ENCODE measurements at places on chromosomes 5 and 9. TPM values are rescaled to one million over a fixed set of nuclear protein-coding genes. Genes with fewer than 3 reads are reported as not detected.

The PTPRD gene
- 128 TPM for total RNA-seq

DNA sequence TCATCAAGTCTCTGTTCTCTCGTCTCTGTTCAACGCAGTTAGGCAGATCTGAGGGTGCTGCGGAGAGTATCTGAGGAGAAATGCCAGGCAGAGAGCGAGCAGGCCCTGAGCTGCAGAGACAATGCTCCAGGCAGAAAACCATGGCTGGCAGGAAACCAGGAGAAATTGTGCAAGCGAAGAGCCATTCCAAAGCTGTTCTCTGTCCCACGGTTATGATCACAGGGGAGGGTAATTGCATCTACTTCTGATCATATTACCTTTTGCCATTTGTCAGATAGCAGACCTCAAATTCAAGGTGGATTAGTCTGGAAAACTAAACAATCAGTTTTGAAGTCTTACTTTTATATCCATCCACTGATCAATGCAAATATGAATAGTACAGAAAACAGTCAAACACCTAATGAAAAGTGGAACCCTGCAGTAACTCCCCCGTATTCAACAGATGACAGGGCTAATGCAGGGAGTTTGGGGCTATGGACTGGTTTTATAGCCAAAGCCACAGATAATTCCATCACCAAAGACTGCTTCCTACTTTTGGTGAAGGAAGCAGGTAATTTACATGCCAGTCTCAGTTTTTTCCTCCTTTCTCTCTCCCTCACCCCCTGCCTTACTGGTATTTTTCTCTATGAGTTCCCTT, 228.0 kb downstream of the DCP2 start:
- no peak for DNase-seq

DNA sequence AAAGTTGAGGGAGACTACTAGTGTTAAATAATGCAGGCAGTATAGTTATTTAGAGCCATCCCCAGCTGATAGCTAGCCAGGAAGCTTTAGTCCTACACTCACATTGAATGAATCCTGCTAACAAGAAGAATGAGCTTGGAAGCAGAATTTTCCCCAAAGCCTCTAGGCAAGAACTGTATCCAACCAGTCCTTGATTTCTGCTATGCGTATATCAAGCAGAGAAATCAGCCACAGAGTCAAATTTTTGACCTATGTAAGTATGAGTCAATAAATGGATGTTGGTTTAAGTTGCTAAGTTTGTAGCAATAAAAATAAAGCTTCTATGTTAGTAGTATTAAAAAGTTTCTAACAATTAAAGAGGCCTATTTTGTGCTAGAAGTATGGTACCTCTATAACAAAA, 672.1 kb upstream of the CHD1 start:
- no peak for DNase-seq

GRCh38 chr9:374736-375135, 160.1 kb downstream of the DOCK8 start:
- no peak for DNase-seq

DNA sequence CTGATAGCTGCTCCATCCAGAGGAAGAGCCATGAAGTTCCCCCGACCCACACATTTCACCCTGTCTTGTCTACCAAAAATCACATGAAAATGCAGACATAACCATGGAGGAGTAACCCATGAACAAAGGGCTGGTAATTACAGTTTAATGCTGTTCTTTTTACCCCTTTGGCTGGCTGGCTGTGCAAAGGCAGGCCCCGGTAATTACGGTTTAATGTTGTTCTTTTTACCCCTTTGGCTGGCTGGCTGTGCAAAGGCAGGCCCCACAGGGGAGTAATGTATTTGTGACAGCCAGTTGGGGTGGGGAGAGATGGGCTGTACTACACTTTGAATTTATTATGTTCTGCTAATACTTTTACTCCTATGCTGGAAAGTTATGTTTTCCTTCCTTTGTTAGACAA, 41.7 kb downstream of the PIK3R1 start:
- DNase-seq: no peak

The DROSHA gene
- 72.4 TPM for total RNA-seq

DNA sequence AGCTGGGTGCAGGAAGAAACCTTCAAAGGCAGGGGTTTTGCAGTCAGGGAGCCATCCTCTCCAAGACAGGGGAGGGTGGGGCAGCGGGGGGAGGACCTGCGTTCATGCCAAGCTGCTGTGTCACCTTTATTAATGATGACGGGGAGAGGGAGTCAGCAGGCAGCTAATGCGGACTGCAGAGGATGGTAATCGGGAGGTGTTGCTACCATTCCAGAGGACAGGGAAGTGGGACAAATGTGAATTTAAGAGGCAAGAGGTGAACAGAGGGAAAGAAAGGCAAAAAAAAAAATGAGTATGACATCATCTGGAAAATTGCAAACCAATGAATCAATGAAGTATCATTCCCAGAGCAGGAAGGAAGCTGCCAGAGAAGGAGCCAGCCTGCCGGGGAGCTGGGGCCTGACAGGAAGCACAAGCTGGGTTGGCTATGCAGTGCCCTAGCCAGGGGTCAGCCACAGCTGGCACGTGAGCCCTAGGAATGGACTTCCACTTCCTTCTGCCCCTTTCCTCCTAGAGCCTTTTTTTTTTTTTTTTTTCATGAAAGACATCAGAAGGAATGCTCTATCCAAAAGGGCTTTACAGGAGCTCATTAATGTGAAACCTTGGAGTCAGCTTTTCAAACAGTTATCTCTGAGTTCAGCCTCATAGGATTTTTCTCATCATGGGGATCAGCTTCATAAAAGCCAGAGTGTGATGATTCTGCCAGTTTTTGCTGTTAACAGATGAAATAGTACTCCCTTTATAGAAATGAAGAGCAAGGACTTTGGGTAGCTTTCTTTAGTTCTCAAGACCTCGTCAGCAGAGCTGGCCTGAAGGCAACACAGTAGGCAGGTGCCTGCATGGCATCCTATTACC, 9.2 kb downstream of the INSYN2B start:
- no peak for DNase-seq

DNA sequence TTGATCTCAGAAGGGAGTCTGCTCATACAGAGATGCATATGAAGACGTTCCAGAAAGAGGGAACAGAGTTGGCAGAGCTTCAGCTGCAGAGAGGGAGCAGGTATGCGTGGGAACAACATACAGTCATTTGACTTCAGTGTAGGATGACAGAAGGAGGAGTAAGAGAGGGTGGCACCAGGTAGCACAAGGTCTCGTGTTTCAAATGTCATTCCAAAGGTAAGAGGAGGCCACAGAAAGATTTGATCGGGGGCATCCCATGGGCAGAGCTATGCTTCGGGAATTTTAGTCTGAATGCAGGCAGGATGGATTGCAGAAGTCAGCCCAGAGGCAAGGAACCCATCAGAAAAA, 367.1 kb downstream of the CDK5RAP2 start:
- DNase-seq: no peak

DNA sequence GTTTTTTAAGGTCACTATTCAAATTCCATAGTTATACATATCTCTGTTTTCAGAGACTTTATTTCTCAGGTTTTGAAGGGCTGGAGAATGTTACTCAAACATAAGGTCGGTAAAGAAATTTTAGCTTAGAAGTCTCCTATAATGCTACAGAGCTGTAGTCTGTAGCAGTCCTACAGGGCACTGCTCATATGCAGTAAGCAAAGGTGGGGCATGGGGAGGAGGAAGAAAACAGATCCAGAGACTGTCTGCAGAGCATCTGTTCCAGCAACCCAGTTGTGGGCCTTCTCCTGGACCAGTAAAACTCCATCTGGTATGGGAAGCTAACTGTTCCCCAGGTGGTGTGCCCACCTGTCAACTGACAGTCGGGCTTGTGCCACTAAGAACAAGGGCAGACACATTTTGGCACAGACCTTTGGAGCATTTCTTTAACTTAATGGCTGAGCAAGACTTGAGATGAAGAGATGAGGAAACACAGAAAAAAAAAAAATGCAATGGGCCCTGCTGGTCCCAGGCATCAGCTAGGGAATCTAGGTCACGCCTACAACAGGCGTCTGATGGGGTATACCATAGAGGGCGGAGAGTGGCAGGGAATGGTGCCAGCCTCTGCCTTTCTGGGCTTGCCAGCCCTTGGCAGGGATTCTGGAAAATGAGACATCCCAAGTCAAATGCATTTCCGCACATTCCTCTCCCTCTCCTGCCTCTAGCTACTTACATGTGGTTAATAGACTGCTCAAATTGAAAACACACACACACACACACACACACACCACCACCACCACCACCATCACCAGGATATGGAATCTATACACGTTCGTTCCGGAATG, 218.9 kb downstream of the ARL15 start:
- no peak for DNase-seq

DNA sequence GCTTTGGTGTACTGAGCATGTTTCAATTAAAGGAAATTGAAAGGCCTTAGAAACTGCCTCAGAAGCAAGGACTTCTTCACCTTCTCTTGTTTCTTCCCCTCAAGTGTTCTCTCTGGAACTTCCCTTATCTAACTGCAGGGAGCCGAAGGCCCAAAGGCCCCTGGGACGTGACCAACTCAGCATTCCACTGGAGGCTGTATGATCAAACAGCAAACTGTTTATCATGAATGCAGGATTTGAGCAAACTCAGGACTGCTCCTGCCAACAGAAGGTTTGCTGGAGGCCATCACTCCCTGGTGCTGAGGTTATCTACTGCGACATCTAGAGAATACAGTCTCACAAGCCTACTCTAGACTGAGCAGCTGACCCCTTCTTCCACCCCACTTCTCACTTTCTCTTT, 4.8 kb upstream of the CDH10 start:
- DNase-seq: no peak

DNA sequence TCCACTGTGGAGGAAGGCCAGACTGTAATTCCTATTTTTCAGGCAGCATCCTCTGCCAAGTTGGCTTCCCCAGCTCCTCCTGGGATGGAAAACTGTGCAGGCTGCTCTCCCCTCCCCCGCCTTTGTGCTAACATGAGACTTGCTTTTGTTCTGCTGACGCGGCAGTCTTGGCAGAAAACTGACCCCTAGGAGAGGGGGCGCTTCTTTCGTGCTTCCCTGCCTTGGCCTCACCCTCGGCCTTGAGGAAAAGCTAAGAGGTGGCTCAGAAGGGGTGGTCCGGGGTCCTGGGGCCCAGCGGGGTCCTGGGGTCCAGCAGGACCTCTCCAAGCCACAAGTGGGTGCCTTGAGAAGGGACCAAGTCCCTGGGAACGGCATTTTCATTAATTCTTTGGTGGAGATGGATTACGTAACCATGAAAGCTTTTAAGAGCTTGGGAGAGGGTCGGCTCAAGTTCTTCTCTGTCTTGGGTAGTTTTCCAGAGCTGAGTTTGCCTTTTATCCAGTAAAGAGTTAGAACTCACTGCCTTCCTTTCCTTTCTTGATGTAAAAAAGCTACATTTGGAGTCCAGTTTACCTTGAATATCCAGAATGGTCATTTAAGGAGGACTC, 51.0 kb downstream of the SH3PXD2B start:
- peak; percentile 77 for DNase-seq

DNA sequence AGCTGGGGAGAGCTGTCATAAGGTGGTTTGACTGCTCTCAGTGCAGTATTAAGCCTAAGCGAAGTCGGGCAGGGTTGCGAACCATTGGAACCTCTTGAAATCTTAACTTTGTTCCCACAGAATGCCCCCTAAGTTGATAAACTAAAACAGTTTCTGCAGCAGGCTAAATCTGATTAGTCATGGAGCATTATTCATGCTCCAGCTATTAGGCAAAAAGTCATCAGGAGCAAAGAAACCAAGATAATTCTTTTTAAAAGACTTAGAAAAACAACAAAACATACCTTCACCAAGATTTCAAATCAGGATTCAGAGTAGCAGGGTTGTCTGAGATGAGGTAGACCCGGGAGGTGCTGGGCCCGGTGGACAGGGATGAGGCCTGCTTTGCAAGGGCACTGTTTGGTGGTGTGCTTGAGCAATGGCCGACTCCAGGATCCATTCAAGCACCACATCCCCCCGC, 69.9 kb upstream of the PLPP1 start:
- DNase-seq: no peak

DNA sequence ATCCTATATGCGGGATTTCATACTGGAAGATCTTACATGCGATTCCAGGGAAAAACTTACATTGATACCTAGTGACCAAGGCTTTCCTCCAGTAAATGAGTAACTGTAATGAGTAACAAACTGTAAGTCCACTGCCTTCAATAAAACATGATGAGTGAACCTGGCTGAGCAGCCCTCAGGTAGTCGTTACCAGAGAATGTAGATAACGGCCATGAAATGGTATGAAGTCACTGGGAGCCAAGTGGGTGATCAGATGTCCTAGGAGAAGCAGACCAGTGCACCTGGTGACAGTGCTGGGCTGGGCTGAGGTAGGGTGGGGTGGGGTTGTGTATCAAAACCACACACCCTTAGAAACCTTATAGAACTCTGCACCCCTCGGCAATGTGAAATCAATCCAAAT, 203.6 kb downstream of the ALDH1A1 start:
- DNase-seq: no peak

DNA sequence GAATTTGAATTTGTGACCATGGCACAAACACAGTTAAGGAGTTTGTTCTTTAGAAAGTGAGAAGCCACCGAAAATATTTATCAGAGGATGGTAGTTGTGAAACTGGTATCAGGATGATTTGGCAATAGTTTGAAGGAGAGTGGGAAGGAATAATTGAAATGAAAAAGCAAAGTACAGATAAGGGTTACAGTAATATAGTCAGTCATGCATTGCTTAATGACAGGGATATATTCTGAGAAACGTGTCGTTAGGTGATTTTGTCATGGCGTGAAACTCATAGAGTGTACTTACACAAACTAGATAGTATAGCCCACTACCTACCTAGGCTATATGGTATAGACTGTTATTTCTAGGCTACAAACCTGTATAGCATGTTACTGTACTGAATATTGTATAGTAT, 84.2 kb downstream of the GPBP1 start:
- no peak for DNase-seq

DNA sequence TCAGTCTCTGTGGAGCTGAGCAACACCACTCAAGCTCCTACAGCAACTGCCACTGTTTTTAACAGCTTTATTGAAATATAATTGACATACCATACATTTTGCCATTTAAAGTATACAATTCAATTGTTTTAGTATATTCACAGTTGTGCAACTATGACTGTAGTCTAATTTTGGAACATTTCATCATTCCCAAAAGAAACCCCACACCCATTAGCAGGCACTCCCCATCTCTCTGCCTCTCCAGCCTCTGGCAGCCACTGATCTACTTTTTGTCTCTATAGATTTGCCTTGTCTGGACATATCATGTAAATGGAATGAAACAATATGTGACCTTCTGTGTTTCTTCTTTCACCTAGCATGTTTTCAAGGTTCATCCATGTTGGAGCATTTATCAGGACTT, 43.5 kb downstream of the RUSC2 start:
- DNase-seq: no peak

The SPINK6 gene
- total RNA-seq: 3.0 TPM

GRCh38 chr5:37888476-37888875, 48.6 kb upstream of the GDNF start:
- DNase-seq: no peak

The GABRB2 gene
- 0.44 TPM for total RNA-seq

GRCh38 chr5:30749971-30750370, 443.5 kb upstream of the CDH6 start:
- DNase-seq: no peak
